ENCODE measurements at places on chromosomes 3 and 15.

DNA sequence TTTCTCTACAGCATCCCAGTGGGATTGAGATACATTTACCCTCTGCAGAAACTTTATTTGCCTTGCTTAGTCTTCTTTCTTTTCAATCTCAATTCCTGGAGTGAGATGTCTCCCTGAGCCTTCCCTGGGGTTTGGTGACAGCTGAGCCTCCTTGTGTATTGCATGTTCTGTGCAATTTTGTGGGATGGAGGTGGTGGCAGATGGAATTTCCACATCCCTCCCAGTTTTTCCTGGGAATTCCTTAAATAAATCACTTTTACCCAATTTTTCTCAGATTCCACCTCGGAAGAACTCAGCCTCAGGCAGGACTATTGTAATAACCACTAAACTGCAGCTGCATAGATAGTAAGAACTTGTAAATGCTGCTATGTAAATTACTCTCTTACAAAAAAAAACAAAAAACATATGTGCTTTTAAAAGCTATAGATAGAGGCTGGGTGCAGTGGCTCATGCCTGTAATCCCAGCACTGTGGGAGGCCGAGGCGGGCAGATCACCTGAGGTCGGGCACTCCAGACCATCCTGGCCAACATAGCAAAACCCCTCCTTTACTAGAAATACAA is 88.5 kb upstream of the ABHD17C start:
- DNase-seq = no peak

DNA sequence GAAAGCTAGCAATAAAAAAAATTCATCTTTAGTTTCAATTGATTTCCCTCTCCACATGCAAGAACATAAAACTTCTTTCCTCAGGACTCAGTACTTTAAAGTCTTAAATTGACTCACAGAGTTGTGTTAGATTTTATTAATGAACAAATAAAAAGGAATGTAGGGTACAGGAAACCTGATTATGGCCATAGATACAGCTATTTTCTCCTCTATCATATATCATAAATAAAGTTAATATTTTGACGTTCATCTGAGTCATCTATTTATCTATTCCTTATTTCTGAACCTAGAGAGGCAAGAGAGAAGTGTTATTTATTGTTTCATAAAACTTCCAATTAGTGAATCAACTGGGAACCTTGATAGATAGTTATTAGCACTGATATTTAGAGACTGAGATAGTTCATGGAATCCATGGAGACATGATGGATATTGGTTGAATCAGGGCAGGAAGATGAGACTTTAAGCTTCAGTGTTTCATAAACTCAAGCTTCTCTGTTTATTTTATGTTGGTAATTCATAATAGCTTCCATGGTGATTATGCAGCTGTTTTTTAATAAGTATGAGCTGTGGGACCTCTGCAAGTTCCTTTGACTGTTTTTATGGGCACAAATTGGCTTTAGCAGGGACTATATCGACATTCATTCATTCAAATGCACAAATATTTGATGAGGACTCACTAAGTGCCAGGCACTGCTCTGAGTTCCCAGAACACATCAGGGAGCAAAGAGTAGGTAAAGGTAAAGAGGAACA is 143.5 kb upstream of the TGFBR2 start:
- DNase-seq = no peak

- no peak for DNase-seq
These were observed 13.7 kb downstream of the LRRK1 start for GRCh38 chr15:100932676-100933348.

- DNase-seq = peak; percentile 83
These were observed 3.9 kb downstream of the CRYGS start for GRCh38 chr3:186540221-186540834.

- DNase-seq = no peak
These were observed 6.1 kb downstream of the AMOTL2 start for GRCh38 chr3:134367869-134368750.

- no peak for DNase-seq
These were observed 177.9 kb downstream of the TLE3 start for GRCh38 chr15:69919816-69920215.

DNA sequence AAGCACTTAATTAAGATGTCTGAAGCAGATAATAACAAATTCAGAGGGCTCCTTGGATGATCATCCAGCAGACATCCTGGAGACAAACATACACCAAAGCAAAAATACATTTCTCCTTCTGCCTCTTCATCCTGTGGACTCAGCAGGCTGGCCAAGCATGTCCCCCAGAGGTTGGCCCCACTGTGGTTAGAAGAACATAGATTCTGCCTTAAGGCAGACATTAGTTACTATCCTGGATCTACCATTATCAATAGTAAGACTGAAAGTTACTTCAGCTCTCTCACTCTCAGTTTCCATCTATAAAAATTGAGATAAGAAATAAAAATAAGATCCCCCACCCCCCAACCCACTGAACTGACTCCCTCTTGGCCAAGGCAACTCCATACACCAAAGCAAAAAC is 28.6 kb upstream of the TGFBR2 start:
- DNase-seq = no peak

DNA sequence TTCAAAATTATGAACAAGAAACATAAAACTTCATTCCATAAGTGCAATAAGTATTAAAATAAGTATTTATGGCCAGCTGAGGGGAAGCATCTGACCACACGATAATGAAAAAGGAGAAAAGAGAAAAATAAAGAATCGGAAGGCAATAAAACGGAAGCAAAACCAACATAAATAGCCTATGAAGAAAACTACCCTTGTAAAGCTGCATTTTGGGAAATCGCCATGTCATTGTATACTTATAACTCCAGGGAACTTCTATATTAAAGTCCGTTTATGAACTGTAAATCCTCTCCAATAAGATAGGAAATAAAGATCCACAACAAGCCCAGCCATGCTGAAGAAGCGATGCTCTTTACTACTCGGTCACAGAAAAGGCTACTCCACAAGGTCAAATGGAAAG is 47.7 kb downstream of the MORC1 start:
- no peak for DNase-seq

GRCh38 chr3:135449046-135449445 is 516.5 kb upstream of the PPP2R3A start:
- no peak for DNase-seq

DNA sequence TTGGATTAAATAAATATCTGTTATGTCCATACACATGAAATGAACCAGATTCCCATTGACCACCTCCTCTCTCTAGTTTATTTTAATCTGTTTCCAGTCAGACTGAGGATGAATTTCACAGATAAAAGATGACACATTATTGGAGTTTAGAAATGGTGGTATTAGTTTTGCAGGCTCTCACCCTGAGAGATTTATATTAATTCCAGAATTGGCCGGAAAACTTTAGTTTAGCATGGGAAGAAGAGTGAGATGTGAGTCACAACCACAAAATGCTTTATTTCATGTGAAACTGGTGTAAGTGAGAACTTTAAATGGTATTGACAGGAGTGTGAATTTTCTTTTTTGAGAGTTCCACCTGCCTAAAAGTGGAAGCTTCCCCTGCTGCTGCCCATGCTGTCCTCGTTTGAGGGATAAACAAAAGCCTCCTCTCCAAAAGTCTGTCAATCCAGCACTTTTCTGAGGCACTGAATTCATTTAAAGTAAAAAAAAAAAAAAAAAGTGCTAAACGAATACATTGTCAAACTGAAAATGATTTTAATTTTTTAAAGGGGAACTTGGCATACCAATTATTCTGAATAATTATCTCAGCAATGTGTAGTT is 65.1 kb upstream of the EPHA3 start:
- no peak for DNase-seq

GRCh38 chr3:155252021-155252420 is 41.5 kb downstream of the STRIT1 start:
- DNase-seq = no peak

DNA sequence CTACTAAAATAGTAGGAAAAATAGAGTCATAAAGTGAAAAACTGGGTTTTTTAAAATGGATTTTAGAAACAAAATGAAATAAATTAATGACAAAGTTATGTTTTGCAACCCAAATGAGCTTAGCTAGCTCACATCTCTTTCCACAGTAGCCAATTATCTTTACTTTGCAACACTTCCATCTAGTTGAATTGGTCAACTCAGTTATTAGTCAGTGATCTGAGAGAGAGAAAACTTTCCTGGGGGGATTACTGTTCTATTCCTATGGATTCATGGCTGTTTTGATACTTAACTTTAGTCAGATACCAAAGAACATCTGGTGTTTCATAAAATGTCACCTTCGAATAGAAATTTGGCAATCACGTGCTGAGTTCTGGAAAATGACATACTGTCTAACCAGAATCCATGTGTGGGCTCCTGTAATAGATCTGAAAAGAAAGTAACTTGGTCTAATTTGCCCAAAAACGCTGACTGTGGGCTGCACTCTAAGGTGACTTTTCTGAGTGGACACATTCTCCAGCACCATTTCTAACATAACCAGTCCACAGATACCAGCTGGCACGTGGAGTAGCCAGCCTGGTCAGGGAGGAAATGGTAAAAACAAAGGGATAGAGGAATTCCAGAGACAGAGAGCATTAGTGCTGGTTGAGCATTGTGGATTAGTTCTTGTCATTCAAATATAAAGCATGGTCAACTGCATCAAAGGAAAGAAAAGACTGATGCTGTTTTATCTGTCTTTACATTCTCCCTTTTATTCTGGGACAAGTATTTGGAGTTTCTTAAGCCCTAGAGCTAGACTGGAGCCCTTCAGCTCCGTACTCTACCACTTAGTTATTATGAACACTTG is 45.2 kb upstream of the CCDC80 start:
- DNase-seq = no peak

- DNase-seq = no peak
These were observed 16.8 kb upstream of the FMN1 start for GRCh38 chr15:33211176-33211808.

GRCh38 chr3:3356846-3357245 is 177.4 kb upstream of the CRBN start:
- DNase-seq = no peak

DNA sequence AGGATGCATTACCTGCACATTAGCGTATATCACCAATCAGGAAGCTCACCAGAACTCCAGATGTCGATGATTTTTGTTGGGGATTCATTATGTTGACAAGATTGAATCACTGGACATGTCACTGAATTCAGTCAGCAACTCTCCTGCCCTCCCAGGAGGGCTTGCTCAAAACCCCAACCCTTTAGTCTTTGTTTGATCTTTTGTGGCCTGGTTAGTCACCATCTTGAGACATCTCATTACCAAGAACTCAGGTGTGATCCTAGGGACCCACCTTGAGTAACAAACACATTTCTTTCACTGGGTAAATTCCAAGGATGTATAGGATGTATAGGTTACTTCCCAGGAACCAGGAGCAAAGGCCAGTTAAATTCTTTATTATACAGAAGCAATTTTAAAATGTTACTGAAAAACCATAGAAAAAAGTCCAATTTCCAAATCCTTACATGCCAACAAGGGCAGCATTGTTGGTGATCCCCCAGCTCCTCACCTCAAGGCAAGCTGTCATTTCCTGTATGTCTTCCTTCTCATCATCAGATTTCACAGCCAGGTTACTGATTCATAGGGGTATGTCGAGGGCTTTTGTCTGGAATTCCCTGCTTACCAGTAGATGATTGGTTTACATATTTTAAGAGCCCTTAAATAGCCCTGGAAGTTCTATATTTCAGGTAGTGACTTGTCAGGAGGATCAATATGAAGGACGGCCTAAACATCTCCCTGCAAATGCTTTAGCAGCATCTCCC is 11.7 kb downstream of the SNRPN start:
- DNase-seq = no peak

- no peak for DNase-seq
These were observed 123.6 kb upstream of the SMAD3 start for GRCh38 chr15:66941791-66942190.

DNA sequence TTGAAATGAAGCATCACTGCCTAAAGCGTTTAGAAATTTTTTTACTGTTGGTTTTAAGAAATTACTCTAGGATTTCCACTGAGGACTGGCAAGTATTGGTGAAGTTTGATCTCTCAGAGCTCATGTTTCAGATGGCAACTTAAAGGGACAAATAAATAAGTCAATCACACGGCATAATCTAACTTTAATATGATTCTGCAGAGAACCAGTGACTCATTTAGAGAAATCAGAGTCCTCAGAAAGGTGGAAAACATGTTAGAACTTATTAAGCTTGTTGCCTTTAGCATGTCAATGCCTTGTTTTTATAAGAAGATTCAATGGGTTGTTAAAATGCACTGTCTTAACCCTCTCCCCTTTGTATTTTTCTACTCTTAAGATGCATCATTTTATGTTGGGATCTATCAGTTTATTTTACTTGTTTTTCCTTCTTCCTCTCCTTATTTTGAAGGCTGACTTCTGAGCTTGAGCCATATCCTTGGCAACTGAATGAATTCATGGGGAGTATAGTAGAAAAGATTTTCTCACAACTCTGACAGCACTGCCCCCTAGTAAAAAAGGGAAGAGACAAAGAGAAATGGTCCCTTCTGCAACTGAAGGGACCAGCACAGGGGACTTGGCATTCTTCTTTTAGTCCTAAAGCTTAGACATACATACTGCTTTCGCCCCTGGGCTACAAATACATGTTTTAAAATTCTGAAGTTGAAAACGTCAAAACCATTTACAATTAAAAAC is 431.2 kb downstream of the LPP start:
- no peak for DNase-seq

DNA sequence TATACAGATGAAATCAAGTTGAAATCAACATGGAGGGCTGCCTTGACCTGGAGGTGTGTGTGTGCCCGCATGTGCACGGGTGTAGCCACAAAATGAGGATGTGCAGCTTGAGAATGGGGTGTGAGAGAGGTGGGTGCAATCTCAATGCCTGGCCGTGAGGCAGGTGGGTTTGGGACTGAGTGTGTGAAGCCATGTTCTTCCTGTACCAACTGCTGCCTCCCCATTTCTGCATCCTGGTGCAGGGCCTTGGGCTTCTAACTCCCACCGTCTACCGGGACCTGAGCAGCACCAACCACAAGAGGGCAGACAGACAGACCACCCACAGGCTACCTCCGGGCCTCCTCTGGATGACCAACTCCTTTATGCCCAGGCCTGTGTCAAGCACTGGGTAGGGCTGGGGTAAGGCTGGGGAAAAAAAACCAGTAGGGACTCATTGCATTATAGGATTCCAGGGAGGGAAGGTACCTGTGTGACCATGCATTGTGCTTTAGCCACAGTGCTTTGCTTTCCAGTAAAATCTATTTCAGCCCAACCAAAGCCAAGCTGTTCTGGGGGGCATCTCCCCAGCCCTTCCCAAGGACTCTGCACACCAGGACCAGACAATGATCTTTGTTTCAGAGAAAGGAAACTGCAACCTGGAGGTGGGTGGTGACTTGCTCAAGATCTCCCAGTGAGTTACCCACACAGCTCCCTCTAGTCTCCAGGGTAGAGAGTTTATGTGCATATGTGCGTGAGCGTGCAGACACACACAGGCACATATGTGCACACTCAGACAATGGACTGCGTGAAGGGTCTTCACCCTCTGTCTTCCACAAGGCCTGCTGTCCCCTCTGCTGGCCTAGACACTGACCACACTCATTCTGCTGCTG is 162.2 kb upstream of the TLE3 start:
- DNase-seq = no peak

GRCh38 chr15:31391687-31392671 is 65.3 kb downstream of the KLF13 start:
- peak; percentile 85 for DNase-seq

Data from activated CD8-positive, alpha-beta memory T cell treated with anti-CD3 and anti-CD28 coated beads, Interleukin-2, amount 50 U/mL, for 4 hours (primary cell).